ENCODE measurements at places on chromosomes 12 and 14.

GRCh38 chr12:43015090-43015737 is 425.7 kb upstream of the PRICKLE1 start:
- DNase-seq: no peak

DNA sequence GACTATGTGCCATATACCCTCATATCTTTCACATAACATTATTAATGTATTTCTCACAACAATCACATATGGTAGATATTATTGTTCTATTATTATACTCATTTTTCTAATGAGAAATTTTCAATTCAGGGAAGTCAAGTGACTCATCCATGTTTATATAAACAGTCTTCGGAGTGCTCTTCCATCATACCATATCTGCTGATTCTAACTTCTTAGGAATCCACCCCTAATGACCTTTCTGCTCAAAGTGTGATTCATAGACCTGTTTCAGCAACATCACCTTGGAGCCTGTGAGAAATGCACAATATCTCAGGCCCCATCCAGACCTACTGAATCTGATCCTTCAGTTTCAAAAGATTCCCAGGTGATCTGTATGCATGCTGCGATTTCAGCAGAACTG is 39.8 kb upstream of the OVCH1 start:
- no peak for DNase-seq

- no peak for DNase-seq
Observed at GRCh38 chr14:97416550-97416949, 619.4 kb downstream of the VRK1 start.

GRCh38 chr14:70618314-70618713 is 17.9 kb upstream of the MED6 start:
- no peak for DNase-seq

DNA sequence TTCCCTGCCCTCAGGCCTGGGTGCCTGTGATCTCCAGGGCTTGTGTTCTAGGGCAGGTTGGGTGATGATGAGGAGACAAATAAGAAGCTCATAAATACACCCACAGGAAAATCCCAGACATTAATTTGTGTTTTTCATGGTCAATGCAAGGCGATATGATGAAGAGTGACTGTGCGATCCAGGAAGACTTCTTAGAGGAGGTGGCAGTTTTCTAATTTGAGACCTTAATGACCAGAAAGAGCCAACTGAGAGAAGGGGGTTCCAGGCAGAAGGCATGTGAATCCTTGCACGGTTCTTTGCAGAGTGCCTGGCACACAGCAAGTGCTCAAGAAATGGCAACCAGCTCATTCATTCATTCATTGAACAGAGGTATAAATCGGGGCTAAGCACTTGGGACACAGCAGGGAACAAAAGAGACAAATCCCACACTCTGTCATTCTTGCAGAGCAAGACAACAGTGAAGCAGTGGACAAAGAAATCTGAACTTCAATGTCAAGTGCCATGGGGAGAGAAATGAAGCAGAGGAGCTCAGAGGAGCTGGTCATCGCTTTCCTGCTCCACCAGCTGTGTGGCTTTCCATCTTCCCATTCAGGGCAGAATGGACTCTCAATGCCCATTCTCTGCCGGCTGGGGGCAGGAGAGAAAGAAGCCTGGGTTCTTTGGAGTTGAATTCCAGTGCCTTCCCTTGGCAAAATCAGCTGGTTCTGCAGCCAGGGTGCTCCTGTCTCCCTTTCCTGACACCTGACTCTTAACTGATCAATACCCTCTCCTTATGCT is 128.3 kb downstream of the AACS start:
- no peak for DNase-seq

GRCh38 chr12:117968151-117968789 is 520 bp downstream of the KSR2 start:
- DNase-seq: no peak

DNA sequence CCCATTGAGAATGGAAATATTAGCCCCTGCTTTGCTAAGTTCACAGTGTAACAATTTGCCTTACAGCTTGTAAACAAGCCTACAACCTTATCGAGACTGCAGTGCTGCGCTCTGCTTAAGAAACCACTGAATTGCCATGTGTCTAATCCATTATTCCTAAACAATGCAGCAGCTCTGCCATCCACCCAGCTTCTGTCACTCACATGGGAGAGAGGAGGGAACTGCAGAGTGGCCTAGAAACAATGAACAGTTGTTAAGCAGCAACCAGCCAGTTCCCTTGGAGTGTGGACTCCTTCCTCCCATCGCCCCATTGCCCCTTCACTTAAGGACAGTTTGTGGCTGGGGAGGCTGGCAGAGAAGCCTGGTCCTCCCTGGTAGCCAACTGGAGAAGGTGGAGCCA is 42.9 kb downstream of the TESPA1 start:
- DNase-seq: no peak

DNA sequence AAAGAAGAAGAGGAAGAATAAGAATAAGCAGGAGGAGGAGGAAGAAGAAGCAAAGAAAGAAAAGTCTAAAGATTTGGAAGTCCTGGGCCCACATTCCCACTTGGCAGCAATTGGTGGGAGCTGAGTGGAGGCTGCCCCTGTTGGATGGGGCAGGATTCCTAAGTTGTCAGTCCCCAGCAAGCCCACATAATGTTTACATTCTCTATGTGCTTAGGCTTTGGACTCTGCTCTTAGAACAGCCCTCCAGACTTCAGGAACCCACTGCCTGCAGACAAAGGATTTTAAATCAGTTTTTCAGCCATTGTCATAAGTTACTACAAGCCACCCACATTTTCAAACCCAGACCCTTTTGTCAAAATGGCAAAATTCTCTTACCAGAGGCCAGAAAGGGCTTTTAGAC is 92.0 kb downstream of the OTX2 start:
- DNase-seq: no peak

DNA sequence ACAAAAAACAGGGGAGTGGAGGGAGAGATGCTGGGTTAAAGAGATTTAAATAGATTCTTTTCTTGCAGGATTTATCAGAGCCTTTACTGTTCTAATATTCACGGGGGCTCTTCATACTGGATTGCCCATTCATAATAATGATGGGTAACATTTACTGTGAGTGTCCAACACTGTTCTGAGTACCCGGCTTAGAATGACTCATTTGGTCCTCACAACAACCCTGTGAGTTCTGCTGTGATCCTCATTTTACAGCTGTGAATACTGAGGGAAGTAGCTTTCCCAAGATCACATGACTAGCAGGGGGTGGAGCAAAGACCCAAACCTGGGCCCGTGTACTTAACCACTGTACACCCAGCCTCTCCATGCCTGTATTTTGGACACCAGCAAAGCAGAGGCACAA is 113.4 kb downstream of the NT5DC3 start:
- no peak for DNase-seq

GRCh38 chr12:89067421-89068187 is 284.7 kb downstream of the DUSP6 start:
- no peak for DNase-seq

- no peak for DNase-seq
Observed at GRCh38 chr12:62194616-62195015, 65.6 kb upstream of the USP15 start.

DNA sequence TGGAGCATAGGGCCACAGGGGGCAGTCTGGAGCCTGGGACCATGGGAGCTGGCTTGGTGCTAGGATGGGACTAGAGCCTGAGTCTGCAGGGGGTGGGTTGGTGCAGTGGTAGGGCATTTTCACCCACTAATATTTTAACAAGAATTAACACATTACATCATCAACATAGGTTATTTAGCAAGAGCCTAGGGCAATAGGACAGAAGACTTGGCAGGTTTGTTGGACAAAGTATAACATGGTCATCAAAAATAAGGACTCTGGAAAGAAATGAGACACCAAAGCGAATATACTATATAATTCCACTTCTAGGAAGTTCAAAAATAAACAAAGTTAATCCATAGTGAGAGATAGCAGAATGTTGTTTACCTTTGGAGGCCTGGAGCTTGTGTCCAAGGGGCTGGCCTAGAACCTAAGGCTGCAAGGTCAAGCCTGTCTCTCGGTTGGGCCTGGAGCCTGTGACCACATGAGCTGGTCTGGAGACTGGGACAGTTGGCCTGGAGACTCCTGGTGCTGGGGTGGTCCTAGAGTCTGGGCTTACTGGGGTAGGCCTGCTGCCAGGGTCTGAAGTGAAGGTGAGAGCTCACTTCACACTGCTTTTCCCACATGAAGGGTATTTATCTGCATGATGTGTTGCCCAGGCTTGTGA is 28.1 kb upstream of the CNOT2 start:
- DNase-seq: no peak

DNA sequence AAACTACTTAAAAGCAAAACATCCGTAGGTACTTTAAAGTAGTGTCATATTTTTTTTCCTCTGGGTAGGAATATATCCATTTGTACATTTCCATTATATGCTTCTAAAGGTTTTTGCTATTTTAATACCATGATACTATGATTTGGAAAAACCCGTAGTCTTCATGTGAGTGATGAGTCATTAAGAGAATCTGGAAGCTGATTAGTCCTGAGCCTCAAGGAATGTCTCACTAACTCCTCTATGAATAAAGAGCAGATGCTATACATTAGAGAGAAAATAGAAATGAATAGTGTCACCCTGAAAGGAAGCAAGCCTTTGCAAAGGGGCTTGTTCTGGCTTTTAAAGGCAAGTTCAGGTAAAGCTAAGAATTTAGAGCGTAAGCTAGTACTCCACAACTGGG is 432.1 kb downstream of the CCDC91 start:
- no peak for DNase-seq

- DNase-seq: no peak
Observed at GRCh38 chr12:68081561-68081960, 78.0 kb downstream of the IFNG start.

DNA sequence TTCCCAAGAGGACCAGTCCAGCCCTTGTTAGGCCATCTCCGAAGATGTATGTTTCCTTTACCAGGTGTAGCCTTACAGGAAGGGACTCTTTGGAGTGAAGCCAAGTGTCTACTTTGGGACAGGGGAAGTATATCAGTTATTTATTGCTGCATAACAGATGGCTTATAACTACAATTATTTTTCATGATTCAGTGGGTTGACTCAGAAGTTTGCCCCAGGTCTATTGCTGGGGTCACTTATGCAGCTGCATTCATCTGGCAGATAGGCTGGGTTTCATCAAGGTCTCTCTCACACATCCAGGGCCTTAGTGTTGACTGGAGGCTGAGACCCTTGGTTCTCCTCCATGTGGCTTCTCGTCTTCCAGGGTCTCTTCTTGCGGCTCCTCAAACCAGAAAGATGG is 170.1 kb downstream of the NRXN3 start:
- DNase-seq: no peak

DNA sequence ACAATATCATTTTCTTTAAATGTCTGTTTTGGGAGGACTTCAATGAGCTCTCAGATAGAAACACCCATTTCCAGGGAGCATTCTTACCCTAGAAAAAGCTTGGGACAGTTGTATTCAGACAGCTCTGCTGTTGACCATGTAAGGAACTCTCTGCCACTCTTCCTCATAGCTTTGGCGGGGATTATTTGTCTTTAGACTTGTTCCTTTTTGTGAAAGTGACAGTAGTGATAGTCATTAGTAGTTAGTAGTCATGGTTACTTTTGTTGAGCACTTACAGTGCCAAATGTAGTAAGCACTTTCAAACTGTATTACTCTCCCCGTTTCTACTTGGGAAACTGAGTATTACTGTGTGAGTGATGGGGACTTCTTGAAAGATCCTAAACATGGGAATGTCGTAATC is 167.3 kb downstream of the RGS6 start:
- DNase-seq: no peak

DNA sequence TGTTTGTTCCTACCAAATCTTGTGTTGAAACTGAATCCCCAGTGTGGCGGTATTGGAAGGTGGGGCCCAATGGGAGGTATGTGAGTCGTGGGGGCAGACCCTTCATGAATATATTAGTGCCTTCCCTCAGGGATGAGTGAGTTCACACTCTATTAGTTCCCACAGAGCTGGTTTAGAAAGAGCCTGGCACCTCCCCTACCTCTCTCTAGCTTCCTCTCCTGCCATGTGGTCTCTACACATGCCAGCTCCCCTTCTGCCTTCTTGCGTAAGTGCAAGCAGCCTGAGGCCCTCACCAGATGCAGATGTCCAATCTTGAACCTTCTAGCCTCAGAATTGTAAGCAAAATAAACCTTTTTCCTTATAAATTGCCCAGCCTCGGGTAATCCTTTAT is 105.8 kb downstream of the SPTSSA start:
- DNase-seq: no peak

DNA sequence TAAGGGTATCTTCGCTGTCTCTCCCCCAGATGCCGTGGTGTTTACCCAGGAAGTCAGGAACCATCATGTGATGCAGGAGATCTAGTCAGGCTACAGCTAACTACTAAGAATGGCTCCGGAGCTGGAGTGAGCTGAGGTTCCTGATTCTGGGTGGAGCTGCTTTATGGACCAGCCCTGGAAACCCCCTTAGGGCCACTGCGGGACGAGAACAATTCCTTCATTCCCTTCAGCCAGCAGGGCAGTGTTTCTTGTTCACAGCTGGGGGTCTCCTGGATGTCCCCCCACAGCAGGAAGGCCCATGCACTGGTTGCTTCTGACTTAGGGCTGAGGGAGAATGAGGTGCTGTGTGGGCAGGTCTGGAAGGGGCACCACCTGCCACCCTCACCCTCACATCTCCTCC is 199.3 kb downstream of the ADGRD1 start:
- DNase-seq: no peak

- DNase-seq: no peak
Observed at GRCh38 chr14:60206249-60206670, 41.1 kb upstream of the DHRS7 start.

DNA sequence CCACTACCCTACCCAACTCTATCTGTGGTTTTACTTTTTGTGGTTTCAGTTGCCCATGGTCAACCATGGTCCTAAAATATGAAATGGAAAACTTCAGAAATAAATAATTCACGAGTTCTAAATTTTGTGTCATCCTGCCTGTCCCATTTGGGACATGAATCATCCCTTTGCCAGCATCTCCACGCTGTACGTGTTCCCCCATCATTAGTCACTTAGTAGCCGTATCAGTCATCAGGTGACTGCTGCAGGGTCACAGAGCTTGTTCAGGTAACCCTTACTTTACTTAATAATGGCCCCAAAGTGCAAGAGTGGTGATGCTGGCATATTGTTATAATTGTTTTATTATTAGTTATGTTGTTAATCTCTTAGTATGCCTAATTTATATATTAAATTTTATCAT is 209.9 kb downstream of the ITPR2 start:
- no peak for DNase-seq

GRCh38 chr14:100470523-100470897 is 116.7 kb downstream of the BEGAIN start:
- DNase-seq: no peak

DNA sequence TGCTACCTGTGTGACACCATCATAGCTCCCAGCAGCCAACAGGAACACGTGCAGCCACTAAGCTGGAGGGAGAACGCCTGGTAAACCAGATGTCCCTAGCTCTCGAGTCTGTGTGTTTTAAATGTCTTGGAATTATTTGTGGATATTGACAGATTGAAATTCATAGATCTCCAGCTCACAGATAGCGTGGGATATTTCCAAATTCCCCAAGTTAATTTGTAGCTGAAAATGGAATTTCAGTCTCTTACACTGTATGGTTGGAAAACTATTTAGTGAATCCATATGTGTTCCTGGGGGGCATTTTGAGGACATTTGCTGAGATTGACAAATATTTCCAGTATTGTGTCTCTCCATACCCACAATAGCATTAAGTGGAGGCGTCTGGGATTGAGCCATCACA is 618.6 kb upstream of the TMEM132C start:
- DNase-seq: no peak
